NCI-H524 (cell line): ENCODE measurements at places on chromosomes 3 and 15.

DNA sequence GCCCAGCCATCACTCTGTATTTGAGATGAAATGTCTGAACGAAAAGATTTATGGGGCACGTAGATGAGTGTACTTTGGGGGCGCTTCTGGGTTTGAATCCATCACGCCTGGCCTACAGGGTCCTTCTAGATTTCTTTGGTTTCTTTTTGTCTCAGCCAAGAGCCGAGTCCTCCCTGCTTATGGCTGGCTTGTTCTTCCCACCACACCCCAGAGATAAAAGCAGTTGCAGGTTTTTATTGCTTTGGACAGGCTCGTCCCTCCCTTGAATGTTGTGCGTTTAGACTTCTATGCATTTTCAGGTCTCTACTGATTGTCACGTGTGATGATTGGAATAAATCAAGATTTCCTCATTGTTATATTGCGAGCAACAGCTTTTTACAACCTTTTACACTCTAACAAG is 104.8 kb upstream of the CHRNA7 start:
- no peak for DNase-seq

GRCh38 chr3:106508331-106508893 is 639.6 kb upstream of the CBLB start:
- DNase-seq = no peak

DNA sequence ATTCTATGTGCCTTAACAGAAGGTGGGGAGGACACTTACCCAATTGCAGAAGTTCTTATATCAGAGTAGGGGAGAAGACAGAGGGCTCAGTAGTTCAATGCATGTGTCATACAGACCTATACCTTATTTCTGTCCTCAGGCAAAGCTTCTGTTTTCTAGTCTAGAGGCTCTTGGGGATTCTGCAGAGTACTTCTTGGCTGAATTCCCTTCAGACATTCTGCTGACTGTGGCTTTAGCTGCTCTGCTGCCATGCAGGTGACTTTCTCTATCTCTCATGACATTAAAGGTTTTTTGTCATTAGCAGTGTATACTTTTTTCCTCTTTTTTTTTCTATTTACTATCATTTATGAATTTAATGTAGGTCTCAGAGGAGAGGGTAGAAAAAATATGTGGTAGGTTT is 172.8 kb upstream of the PLSCR5 start:
- DNase-seq = no peak

DNA sequence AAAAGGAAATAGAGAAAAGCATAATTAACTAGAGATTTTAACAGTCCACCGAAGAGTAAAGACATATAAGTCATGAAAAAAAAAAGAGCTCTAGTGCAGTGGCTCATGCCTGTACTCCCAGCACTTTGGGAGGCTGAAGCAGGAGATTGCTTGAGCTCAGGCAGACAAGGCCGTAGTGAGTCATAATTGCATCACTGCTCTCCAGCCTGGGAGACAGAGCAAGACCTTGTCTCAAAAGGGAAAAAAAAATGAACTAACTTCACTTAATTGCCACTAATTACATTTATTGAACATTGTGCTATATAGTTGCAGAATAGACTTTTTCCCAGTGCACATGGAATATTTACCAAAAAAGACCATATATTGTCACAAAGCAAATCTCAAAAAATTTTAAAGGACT is 221.8 kb downstream of the CBLB start:
- no peak for DNase-seq

GRCh38 chr3:114494498-114494897 is 200.7 kb downstream of the TIGIT start:
- no peak for DNase-seq

DNA sequence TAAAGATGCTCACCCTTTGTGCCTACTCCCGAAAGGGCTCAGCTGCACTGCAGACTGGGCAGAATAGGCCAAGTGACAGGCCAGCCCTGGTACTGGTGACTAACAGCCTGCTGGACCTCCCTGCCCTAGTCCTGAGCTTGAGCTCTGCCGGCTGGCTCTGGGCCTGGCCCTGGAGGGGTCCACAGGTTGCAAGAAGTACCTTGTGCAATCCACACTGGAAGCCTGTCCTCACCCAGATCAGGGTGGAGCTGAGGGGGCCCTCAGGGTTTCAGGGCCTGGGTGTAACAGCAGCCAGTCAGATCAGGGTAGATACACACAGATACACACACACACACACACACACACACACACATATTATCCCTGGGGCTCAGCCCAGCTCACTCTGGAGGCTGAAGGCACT is 27.3 kb upstream of the PLA2G4D start:
- no peak for DNase-seq

GRCh38 chr3:108088146-108088545 is 2.7 kb downstream of the CD47 start:
- DNase-seq = no peak

GRCh38 chr3:143476965-143477640 is 357.5 kb downstream of the CHST2 start:
- no peak for DNase-seq

- DNase-seq = no peak
Observed at GRCh38 chr3:158279609-158280008, 169.7 kb downstream of the RSRC1 start.

DNA sequence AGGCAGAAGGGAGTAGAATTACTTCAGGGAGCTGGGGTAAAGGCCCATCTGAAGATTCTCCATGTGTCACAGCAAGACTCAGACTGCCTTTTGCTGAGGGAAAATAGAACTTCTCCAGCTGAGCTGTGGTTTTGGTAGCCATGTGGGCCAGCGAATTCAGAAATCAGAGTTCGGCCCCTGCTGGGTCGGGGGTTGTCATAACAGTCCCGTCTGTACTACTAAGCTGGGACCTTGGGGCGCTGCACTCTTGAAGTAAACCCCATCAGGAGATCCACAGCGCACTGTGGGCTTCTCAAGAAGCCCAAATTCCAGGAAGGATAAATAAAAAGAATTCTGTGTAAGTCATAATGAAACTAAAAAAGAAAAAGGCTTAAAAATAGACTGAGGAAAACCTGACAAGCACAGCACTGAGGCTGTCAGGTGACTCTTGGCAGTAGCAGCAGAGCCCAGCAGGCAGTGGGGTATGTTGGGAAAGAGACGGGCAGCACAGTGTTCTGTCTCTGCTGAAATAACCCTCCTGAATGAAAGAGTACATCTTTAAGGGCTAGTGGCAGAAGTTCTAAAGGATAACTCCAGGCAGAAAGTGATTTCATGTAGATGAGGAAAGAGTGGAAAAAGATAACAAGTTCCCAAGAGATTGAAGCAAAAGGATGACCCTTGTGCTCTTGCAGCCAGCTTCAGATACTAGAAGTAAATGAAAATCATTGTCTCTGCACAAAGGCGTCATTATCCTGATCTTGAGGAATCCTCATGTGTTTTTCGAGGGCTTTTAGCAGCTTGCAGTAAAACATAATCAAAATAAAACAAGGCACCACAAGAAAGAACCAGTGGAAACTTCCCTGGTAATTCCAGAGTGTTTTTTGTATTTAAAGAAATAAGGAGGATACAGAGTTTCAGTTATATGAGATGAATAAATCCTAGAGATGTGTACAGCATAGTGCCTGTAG is 74.5 kb downstream of the RAB7A start:
- no peak for DNase-seq
